ENCODE measurements at places on chromosomes 2 and 18. TPM values are rescaled to one million over a fixed set of nuclear protein-coding genes. Genes with fewer than 3 reads are reported as not detected.

Gene CFC1B
- not detected for total RNA-seq

Gene ADGRF3
- total RNA-seq: 5.8 TPM

Gene UGT1A1
- total RNA-seq: not detected

Gene DSG2
- total RNA-seq: 0.32 TPM

Gene ITGB6
- not detected for total RNA-seq

Gene NAT8
- total RNA-seq: not detected

Gene UGT1A3
- total RNA-seq: not detected

Gene ANTXR1
- not detected for total RNA-seq

Gene UPP2
- not detected for total RNA-seq

Gene CHPF
- 7.1 TPM for total RNA-seq

DNA sequence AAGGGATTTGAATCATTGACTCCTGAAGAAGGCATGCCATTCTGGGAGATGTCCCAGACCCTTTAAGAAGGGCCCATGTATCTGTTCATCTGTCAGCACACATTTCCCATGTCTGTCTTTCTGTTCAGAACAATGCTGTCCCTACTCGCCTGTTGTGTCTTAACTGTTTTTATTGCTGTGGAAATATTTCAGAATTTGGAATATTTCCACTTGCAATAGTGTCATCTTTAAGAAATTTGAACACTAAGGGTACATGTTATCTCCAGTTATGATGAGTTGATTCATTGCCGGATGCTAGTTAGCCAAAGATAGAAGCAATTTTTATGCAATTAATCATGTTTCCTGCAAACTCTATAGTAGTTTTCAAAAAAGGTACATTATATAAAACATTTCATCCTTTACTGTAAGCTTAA is 36.9 kb upstream of the NT5C1B start:
- DNase-seq: no peak
- no peaks in the 10 kb centered on the region for H3K27me3 ChIP-seq
- H3K36me3 ChIP-seq: no peaks in the 10 kb centered on the region
- H3K27ac ChIP-seq: no peak overlapping the region
- no peaks in the 10 kb centered on the region for H3K4me1 ChIP-seq

DNA sequence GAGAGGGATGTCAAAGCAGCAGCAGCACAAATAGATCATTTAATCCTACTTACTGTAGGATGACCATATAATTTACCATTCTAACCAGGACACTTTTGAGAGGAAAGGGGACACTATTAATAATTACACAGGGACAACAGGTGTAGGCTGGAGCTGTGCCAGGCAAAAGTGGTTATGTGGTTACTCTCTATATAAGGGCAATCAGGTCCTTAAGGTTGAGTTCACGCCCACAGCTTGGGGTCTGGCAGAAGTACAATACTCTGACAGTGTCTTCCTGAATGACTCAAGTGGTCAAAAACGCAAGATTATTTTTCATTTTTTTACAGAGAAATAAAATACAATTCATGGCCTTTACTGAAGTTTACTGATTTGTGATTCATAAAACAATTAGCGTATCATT is 2.8 kb downstream of the PREPL start:
- peaks cover 28% of the 10 kb centered on the region for H3K4me1 ChIP-seq
- peaks cover 5% of the 10 kb centered on the region for H3K36me3 ChIP-seq
- H3K27ac ChIP-seq: no peak overlapping the region

GRCh38 chr18:27724362-27724761 is 452.6 kb downstream of the CDH2 start:
- no peaks in the 10 kb centered on the region for H3K36me3 ChIP-seq
- H3K4me3 ChIP-seq: no peak overlapping the region
- H3K27me3 ChIP-seq: no peaks in the 10 kb centered on the region
- H3K4me1 ChIP-seq: no peaks in the 10 kb centered on the region
- no peak for DNase-seq
- no peak overlapping the region for H3K27ac ChIP-seq

GRCh38 chr2:96964221-96964905 is 22.0 kb downstream of the FAM178B start:
- H3K4me1 ChIP-seq: peaks cover 97% of the 10 kb centered on the region
- no peaks in the 10 kb centered on the region for H3K36me3 ChIP-seq
- peak overlapping the region; percentile 98 for H3K27ac ChIP-seq
- DNase-seq: no peak

GRCh38 chr2:136131961-136132824 is 14.2 kb upstream of the CXCR4 start:
- peaks cover 8% of the 10 kb centered on the region for H3K36me3 ChIP-seq
- peaks cover 3% of the 10 kb centered on the region for H3K27me3 ChIP-seq
- H3K27ac ChIP-seq: peak overlapping the region; percentile 88
- peaks cover 97% of the 10 kb centered on the region for H3K4me1 ChIP-seq
- H3K4me3 ChIP-seq: peak overlapping the region; percentile 75

- no peaks in the 10 kb centered on the region for H3K36me3 ChIP-seq
- no peak overlapping the region for H3K4me3 ChIP-seq
- no peak for DNase-seq
- peaks cover under 1% of the 10 kb centered on the region for H3K4me1 ChIP-seq
- H3K27me3 ChIP-seq: no peaks in the 10 kb centered on the region
- H3K27ac ChIP-seq: no peak overlapping the region
These were observed 81.9 kb downstream of the SLC8A1 start for GRCh38 chr2:40370007-40370395.

- H3K36me3 ChIP-seq: no peaks in the 10 kb centered on the region
- peaks cover 12% of the 10 kb centered on the region for H3K27me3 ChIP-seq
- no peak for DNase-seq
- H3K27ac ChIP-seq: no peak overlapping the region
These were observed 162.0 kb upstream of the MSH6 start for GRCh38 chr2:47620770-47621437.

DNA sequence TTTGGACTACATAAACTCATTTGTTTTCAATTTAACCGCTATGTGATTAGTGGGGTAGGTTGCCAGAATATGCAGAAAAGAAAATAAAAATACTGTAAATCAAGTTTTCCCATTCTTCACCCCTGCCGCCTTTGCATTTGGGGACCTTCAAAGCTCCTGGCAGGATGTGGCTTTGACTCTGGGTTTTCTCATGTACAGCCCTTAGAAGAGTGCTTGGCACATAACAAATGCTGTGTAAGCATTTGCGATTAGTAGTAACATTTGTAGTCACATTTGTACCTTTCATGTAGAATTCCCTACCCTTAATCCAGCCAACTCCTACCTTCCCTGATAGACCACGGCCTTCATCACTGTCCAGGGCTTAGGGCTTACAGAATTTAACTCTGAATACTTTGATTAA is 262.6 kb downstream of the MREG start:
- H3K36me3 ChIP-seq: no peaks in the 10 kb centered on the region
- peaks cover 20% of the 10 kb centered on the region for H3K27me3 ChIP-seq
- H3K27ac ChIP-seq: no peak overlapping the region
- DNase-seq: peak; percentile 46
- H3K4me1 ChIP-seq: peaks cover 16% of the 10 kb centered on the region
- H3K4me3 ChIP-seq: no peak overlapping the region

GRCh38 chr2:66532972-66533868 is 98.3 kb downstream of the MEIS1 start:
- no peaks in the 10 kb centered on the region for H3K27me3 ChIP-seq
- no peaks in the 10 kb centered on the region for H3K36me3 ChIP-seq
- no peak overlapping the region for H3K4me3 ChIP-seq
- no peak for DNase-seq
- no peaks in the 10 kb centered on the region for H3K4me1 ChIP-seq
- H3K27ac ChIP-seq: no peak overlapping the region

DNA sequence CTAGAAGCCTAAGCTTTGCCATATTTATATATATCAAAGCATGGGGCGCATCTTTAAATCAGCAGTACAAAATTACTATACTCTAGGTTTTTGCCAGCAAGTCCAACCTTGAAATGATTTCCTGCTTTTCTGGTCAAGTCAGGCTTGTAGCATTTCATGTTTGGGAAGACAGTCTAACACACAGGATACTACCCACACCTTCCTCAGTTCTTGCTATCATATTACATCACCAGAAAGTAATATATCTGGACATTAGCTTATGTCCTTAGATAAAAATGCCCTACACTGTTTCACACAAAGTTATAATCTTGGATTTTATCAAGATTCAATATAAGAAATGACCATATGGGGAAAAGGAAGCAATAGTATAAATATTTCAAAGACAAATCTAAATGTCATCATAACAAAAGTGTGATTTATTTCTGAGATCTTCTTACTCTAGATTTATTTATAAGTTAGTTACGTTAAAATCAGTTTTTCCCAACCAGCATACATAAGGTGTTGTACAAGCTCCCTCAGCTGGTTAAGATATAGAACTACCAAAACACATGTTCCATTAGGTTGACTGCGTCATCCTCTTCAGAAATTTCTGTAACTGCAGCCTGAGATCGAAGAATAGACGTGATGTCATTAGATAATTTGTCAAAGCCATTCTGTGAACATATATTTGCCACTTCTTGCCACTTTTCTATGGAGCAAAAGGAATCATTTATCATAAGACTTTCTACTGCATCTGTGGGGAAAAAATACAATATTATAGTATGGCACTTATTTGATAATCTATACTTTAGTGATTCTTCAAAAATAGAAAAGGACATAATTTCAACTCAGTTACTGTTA is 56.6 kb downstream of the CLHC1 start:
- no peak for DNase-seq
- no peaks in the 10 kb centered on the region for H3K27me3 ChIP-seq
- H3K4me3 ChIP-seq: no peak overlapping the region
- no peaks in the 10 kb centered on the region for H3K36me3 ChIP-seq

GRCh38 chr2:96180521-96180920 is 28.1 kb downstream of the STARD7 start:
- peaks cover 7% of the 10 kb centered on the region for H3K27me3 ChIP-seq
- peaks cover 13% of the 10 kb centered on the region for H3K4me1 ChIP-seq
- H3K4me3 ChIP-seq: no peak overlapping the region
- H3K36me3 ChIP-seq: peaks cover 18% of the 10 kb centered on the region
- no peak for DNase-seq

DNA sequence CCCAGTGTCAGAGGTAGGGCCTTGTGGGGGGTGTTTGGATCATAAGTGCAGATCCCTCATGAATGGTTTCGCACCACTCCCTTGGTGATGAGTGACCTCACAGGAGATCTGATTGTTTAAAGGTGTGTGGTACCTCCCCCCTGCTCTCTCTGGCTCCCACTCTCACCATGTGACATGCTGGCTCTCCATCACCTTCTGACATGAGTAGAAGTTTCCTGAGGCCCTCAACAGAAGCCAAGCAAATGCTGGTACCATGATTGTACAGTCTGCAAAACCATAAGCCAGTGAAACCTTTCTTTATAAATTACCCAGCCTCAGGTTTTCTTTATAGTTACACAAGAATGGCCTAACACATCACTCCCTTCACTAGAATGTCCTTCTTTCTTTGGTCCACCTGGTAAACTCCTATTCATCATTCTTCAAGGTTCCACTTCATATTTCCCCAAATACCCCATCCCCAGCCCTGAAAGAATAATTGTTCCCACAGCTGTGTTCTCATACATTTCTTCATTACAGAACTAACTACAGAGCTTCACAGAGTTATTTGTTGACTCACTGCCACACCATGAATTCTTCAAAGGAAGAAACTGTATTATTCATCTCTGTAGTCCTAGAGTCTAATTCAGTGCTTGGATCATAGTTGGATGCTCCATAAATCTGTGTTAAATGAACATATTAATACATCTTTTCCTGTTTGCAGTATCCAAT is 81.2 kb upstream of the STK17B start:
- H3K27ac ChIP-seq: no peak overlapping the region
- DNase-seq: no peak
- peaks cover 77% of the 10 kb centered on the region for H3K4me1 ChIP-seq

DNA sequence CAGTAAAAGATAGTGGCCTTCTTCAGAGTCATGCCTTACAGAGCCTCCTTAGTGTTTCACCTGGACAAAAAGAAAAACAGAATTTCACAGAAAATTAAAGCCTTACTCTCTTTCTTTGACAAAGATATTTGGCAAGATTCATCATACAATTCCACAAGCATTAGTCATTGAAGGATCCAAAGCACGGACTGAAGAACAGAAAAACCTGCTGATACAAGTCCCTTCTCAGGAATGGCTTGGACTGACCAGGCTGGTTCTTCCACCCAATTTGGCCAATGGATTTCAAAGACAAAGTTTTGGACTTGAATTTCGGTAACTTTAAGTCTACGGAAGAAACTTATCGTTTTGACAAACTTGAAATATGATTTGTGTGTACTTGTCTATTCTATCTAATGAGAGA is 39.1 kb upstream of the GALNT3 start:
- no peaks in the 10 kb centered on the region for H3K27me3 ChIP-seq
- H3K4me1 ChIP-seq: no peaks in the 10 kb centered on the region
- DNase-seq: no peak
- no peak overlapping the region for H3K4me3 ChIP-seq

DNA sequence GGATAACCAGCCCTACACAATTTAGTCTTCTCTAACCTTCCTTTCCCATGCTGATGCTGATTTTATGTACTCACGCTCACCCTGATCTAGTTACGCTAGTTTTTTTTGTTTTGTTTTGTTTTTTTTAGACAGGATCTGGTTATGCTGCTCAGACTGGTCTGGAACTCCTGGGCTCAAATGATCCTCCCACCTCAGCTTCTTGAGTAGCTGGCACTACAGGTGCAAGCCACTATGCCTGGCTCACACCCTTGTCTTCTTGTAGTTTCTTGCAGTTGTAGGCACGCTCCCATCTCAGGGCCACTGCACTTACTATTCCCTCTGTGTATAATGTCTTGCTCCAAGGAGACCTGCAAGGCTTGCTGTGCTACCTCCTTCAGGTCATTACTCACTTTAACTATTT is 6.2 kb downstream of the PELI1 start:
- peaks cover 62% of the 10 kb centered on the region for H3K4me1 ChIP-seq
- H3K27me3 ChIP-seq: no peaks in the 10 kb centered on the region
- no peak overlapping the region for H3K27ac ChIP-seq
- H3K36me3 ChIP-seq: peaks cover 23% of the 10 kb centered on the region
- H3K4me3 ChIP-seq: no peak overlapping the region

Measured in activated CD8-positive, alpha-beta T cell treated with anti-CD3 and anti-CD28 coated beads, Interleukin-2, amount 10 ng/mL, durations not matched to agents 7 days and 5 days (primary cell).